Uterine smooth muscle cell (primary cell): ENCODE measurements at places on chromosomes 4 and X. TPM values are rescaled to one million over a fixed set of nuclear protein-coding genes. Genes with fewer than 3 reads are reported as not detected.

The LRBA gene
- total RNA-seq, result 46.2 and 51.4 TPM in 2 replicates

The ZNF595 gene
- total RNA-seq, result 11.1 and 14.0 TPM in 2 replicates

The HTATSF1 gene
- 37.7 and 55.2 TPM in 2 replicates for total RNA-seq

The PABPC5 gene
- total RNA-seq, result 1.8 and 2.5 TPM in 2 replicates

The IDH3G gene
- total RNA-seq, result 50.4 and 60.0 TPM in 2 replicates

The CSAG2 gene
- not detected in 2 replicates for total RNA-seq
